ENCODE measurements at places on chromosomes 5 and 9. TPM values are rescaled to one million over a fixed set of nuclear protein-coding genes. Genes with fewer than 3 reads are reported as not detected.

TLX3 gene
- polyA plus RNA-seq = not detected

PCDHGA12 gene
- 0.33 TPM for polyA plus RNA-seq

ADAMTS12 gene
- 0.34 TPM for polyA plus RNA-seq

STPG3 gene
- not detected for polyA plus RNA-seq

FAM53C gene
- polyA plus RNA-seq = 13.0 TPM

Data from pancreas (tissue), 10 donors.